ENCODE measurements at places on chromosomes 2 and 18. TPM values are rescaled to one million over a fixed set of nuclear protein-coding genes. Genes with fewer than 3 reads are reported as not detected.
A peak's percentile ranks its signal among the peaks of the same experiment; 100 is the strongest.

DNA sequence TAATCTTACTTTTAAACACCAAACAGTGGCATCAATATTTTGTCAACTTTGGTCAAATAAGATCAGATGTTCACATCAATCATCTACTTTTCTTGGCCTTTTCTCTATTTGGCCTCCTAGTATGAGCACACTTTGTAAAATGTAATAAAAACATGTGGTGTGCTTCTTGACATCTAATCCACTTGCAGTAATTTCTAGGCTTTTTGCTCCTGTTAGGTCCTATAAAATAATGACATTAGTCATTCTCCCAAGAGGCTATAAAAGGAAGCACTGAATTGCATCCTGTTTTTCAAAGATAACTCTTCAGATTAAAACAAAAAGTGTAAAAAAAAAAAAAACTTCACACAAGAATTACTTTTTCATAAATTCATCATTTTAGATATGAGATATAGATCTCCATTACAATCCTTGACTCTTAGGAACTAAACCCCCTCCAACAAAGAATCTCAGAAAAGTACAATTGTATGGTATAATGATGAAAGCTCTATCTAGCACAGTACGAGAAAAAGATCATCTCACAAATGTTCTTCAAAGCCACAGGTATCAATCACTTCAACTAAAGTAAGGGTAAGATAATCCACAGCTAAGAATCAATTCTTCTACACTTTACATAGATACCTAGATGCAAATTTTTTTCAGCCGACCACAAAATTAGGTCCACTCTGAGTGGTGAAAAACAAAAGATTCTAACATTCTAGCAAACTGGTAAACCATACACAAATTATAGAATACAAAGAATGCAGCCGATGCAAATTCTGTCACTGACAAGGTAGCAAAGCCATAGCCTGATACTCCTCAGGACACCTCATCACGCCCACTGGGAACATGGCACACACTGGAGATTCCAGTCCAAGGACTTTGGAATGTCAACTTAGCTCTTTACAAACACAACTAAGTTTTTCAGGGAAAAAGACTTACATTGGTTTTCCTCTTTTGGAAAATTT, 2.7 kb downstream of the BCL2 start:
- no peak for DNase-seq

DNA sequence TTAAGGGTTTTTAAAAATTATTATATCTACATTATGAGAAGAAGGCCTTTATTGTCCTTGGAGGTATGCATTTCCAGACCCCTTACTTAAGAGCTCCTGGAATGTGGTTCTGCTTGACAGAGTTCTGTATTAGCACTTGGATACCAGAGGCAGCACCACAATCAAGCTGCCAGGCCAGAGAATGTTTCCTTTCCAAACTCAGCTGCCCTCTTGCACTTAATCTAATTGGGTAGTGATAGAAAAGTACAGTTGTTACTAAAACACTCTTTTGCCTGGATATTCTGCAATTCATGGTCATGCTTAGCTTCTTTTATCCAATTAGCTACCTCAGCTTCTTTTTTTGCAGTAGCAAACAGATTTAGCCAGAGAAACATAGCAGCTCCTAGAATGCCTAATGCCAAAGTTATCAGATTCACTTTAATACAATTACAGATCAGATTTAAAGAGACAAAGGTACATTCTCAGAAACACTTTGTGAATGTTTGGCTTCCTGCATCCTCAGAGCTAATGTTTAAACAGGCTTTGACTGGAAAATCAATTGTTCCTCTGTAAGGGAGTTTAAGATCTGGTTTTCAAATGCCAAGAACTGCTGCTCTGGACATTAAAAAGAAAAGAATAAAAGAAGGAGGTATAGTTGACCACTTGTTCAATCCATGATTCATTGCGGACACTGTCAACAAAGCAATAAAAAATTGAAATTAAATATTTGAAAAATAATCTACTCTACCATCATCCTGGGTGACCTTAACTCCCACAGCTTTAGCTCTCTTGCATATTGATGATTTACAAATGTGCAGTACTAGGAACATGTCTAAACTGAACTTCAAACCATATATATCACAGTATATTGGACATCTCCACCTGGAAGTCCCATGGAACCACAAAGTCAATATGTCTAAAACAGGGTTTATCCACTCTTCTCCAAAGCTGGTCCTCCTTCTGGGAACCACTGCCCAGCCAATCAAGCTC, 12.8 kb downstream of the NOSTRIN start:
- DNase-seq = no peak

DNA sequence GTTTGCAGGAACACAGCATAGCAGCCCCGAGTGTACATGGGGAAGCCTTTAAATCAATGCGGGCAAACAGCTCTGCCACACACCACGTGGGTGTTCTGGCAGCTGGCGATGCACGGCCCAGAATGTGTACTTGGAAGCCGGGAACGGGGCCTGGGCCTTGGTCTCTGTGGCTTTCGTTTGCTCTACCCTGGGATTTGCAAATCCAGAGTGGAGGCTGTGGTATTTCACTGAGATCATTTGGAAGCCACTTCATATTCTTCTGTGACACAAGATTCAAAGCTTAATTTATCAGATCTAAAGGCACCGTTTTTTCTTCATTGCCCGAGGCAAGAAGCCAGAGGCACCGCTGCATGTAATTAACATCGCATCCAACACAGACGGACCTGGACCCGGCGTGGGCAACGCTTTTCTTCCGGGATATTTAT, 246.3 kb upstream of the MYT1L start:
- no peak for DNase-seq

- DNase-seq = no peak
Observed at GRCh38 chr18:69647702-69648101, 247.0 kb downstream of the DOK6 start.

DNA sequence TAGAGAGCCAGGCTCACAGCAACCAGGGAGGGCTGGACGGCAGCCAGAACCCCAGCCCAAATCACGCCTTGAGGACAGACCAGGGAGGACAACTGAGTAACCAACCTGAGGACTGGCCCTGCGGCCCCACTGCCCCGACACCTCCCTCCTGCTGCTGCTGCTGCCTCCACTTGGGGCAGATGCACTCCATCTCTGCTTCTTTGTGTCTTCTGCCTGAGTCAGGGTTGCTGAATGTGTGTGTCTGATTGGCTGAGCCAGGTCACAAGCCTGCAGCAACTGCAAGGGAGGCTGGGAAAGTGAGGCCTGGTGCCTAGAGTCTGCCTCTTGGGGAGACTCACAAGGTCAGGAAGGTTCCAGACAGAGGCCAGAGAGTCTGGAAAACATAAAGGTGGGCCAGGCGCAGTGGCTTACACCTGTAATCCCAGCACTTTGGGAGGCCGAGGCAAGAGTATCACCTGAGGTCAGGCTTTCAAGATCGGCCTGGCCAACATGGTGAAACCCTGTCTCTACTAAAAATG, 83.4 kb downstream of the ZFP36L2 start:
- DNase-seq = no peak

DNA sequence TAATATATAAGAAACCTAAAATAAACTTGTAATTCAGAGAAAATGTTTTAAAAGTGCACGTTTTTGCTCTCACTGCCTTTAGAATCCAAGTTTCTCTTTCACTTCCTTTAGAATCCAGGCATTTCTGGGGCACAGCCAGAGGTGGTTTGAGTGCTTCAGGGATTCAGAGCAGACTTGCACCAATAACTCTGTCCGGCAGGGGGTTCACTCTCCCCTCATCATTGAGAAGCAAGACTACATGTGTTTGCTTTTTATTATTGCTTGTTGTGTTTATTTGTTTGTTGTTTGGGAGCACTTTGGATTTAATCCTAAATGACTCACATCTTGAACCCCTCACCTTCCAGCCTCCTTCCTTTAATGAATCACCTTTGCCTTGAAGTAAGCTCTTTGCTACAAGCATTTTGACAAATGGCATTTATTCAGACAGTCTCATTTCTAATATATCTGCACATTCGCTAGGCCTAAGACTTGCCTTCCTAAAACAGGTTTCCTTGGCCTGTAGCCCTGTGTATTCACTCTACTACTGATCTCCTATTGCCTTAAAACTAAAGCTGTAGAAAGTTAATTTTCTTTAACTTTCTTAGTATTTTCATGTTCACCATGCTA, 233.5 kb upstream of the ATP5MC3 start:
- peak; percentile 18 for DNase-seq

- DNase-seq = no peak
Observed at GRCh38 chr2:112941753-112942653, 31.0 kb downstream of the IL37 start.

- DNase-seq = no peak
Observed at GRCh38 chr2:146467425-146467824, 1377.4 kb upstream of the ACVR2A start.

The IL1R1 gene
- polyA plus RNA-seq = 36.3 TPM

DNA sequence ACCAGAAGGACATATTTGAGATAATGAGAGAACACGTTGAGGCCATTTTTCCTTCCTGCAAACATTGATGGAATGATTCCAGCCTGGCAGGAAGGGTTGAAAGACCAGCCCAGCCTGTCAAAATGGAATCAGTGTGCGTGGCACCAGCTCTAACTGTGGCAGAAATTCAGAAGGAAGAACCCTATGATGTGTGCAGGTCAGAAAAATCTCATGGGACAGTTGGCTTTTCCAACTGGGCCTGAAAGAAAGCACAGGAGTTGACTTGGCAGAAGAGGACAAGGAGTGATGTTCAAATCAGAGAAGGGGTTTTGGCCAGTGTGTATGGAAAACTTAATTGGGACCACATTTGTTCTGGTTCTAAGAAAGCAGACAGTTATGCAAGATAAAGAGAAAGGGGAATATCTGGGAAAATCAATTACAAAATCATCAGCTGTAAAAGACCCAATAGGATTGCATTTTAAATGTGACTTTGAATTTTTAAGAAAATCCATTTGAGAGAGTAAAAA, 192.8 kb upstream of the PID1 start:
- DNase-seq = no peak

DNA sequence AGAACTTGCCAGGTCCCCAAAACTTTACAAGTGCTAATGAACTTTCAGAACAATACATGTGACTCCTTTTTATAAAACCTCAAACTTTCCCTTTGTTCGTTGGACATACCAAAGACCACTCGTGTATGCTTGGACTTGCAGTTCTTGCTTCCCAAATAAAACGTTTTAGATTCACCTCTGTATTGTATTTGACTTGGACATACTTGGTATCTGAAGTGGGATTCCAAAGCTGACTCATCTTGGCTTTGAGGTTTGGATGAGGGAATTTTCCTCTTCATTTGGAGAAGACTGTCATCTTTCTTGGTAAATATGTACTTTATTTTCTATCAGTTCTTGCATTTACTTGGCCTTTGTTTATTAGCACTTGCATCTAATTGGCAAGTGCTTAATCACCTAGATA, 8.0 kb upstream of the CYB5A start:
- no peak for DNase-seq

DNA sequence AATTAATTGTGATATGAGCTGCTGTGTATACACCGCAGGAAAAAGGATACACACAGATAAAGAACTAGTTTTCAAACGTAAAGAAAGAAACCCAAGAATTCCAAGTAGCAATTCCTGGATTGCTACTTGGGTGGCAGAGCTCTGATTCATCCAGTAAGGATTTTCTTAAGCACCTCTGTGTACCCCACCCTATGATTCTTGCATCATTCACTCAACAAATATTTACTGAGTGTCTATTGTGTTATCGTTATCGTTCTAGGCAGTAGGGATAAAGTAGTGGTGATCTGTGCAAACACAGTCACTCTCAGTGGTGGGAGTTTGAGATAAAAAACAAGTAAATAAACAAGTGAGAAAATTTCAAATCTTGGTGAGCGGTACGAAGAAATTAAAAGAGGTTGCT, 4.9 kb upstream of the TMEM200C start:
- DNase-seq = no peak

Measured in ovary (tissue), 10 donors.